RWPE2 (cell line): ENCODE measurements at places on chromosomes 7 and 10.

DNA sequence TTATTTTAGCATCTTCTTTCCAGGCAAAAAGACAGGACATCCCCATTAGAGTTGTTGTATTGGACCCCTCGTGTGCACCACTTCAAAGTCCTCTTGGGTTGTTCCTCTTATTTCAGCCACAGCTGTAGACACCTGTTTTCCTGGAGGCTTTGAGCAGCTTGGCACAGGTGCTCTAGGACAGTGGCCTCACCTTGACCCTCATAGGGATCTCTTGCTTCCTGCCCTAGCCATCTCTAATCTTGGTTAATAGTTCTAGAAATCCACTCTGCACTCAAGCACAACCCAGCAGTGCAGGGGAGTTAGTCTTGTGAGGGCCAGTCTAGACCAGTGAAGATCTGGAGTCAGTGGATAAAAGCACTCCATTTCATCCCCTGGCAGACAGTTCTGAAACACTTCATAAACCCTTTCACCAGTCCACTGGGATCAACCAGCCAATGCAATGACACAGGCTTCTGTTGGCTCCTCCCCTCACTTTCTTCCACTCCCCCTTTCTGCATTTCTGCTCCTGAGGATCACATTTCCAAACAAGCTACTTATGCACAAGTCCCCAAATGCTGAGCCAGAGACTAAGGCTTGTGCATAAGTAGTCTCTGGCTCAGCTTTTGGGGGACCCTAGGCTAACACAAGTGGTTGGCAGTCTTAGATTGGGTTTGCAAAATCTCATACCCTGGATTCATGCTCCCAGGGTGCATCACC lies 131.5 kb upstream of the LAMB4 start:
- DNase-seq, result no peak

- no peak for DNase-seq
These were observed 55.5 kb upstream of the FAM171A1 start for GRCh38 chr10:15426558-15426957.

DNA sequence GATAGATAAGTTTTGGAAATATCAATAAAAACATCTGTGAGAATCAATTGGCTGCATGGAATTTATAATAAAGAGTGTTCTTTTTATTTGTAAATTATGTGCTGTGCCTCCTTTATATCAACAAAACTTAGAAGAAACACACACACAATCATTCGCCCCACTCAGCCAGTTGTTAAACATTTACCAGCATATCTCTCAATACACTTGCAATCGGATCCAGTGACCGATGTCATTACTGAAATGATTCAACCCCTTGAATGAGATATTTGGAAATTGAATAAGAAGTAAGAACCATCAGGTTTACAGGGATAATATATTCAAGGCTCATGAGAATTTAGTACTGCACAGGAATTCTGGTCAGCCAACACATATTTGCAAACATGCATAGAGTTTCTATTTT lies 35.6 kb downstream of the TAF3 start:
- DNase-seq, result no peak

DNA sequence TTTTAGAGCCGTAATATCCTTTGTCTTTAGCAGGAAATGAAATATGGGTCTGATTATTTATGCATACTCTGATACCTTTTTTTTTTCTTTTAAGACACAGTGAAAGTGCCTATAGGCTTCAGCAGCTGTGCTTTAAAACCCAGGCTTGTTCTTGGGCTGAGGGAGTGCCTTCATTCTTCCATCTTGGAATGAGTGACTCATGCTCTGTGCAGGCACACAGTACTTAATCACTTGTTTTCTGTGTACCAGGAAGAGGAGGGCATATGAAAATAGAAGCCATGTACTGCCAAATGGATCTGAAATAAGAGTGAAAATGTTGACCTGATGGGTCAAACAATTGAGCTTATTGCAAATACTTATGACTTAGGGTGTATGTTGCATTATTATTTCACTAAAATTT lies 12.0 kb downstream of the INPP5F start:
- no peak for DNase-seq

DNA sequence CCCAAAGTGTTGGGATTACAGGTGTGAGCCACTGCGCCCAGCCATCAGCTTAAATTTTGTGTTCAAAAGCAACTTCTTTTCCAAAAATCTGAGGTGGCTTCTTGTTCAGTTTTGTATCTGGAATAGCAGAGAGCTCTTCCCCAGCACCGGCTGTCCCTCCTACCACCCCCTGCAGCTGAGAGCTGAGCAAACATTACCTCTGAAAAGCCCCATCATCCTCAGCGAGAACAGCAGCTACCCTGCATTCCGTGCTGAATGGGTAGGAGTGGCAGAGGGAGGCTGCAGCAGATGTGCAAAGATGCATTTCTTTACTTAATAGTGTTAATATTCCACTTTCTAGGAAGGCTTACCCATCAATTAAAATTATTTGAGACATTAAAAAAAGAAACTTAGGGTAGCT lies 31.8 kb downstream of the CCM2 start:
- no peak for DNase-seq

- DNase-seq, result no peak
These were observed 273.7 kb downstream of the CCDC3 start for GRCh38 chr10:12727832-12728215.

DNA sequence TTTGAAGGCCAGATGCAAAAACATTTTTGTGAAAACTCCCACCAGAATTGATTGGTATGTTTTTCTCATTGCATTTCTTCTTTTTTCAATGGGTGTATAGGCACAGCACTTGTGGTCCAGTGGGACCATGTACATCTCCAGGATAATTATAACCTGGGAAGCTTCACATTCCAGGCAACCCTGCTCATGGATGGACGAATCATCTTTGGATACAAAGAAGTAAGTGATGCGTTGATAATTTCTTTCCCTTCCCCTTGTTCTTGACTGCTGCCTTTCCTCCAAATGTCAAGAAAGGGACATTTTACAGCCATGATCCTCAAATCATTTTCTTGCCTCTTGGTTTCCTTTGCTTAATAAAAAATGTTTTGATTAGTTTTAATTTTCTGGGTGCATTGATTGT lies 331.5 kb downstream of the PLXDC2 start:
- DNase-seq, result no peak

- no peak for DNase-seq
These were observed 1.6 kb upstream of the DNAJB6 start for GRCh38 chr7:157335236-157335635.

DNA sequence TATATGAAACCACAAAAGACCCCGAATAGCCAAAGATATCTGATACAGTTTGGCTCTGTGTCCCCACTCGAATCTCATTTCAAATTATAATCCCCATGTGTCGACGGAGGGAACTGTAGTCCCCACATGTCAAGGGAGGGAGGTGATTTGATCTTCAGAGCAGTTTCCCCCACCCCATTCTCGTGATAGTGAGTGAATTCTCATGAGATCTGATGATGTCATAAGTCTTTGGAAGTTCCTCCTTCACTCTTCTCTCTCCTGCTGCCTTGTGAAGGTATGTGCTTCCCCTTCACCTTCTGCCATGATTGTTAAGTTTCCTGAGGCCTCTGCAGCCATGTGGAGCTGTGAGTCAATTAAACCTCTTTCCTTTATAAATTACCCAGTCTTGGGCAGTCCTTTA lies 13.0 kb downstream of the ELAPOR2 start:
- DNase-seq, result no peak

GRCh38 chr10:11113156-11113555 lies 95.5 kb downstream of the CELF2 start:
- no peak for DNase-seq

DNA sequence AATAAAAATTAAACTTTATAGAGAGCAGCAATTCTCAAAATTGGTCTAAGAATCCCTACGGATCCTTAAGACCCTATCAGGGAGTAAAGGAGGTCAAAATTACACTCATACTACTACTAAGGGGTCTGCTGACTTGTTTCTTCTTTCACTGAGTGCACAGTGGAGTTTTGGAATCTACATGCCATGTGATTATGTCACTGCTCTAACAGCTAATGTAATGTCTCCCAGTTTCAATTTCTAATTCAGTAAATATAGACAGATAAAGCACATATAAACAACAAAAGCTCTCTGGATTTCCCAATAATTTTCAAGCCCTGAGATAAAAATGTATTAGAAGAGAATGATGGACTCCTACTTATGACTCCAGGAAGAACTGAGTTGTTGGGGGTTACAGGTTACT lies 74.6 kb downstream of the WAPL start:
- no peak for DNase-seq

GRCh38 chr10:99782447-99783286 lies at the start of gene ABCC2:
ABCC2 (plus strand) TSS chr10:99782640; CDS start chr10:99782845, 205 bp downstream.
- no peak for DNase-seq

DNA sequence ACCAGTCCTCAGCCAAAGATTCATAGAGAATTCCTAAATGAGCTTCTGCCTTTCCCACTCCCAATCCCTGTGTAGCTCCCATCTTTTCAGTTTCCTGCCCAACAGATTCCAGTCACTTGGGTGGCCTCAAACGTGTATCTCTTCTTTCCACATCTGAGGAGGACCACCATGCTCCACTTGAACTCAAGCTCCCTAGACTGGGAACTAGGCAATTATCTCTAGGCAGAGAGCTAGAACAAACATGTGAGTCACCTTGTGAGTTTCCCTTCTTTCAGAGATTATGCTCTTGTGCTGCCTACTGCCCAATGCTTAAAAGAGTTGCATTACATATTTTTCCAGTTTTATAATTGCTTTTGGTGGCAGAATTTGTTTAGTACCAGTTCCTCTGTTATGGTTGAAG lies 178.0 kb downstream of the MDFIC start:
- DNase-seq, result no peak

GRCh38 chr10:105075031-105075430 lies 433.9 kb downstream of the SORCS3 start:
- no peak for DNase-seq

DNA sequence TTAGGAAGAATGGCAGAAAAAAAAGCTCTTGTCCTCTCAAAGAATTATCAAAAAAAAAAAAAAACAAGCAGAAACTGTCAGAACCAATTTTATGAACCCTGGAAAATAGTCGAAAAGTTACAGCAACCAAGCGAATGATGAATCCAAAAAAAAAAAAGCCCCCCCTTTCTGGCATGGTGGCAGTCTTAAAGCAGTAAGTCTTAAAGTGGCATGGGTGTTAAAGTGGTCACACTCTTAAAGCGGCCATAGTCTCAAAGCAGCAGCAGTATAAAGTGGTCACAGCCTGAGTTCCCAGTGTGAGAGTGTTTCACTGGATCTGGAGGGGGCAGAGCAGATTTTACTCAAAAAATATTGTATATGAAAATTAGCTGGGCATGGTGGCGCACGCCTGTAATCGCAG lies 96.8 kb upstream of the RAB18 start:
- no peak for DNase-seq

DNA sequence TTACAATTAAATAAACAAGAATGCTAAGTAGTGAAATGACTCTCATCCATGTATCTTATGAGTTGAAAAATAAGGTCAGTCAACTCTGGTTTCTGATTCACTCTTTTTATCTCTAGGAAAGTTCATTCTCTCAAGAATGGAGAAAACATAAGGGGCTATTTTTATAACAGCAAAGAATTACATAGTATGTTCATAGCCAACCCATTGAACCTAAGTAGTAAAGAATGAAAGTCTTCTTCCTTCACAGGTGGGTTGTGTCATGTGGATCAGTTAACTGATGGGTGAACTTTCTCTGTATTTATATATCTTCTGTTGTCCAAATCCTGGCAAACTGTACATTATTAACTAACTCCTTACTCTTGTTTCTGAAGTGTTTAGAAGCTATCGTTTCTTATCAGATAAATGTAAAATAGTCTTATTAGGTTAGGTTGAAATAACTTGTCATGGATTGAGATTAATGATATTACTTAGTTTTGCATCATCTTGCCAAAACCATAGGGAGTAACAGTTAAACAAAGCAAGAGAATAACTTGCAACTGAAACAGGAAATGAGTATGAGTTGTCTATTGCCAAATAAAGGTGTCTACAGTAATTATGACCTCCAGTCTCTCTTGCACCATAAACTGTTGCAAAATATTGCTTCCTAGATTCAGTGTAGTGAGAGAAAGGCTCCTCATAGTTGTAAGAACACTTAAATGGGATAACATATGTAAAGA lies 86.8 kb downstream of the ANKRD7 start:
- no peak for DNase-seq

DNA sequence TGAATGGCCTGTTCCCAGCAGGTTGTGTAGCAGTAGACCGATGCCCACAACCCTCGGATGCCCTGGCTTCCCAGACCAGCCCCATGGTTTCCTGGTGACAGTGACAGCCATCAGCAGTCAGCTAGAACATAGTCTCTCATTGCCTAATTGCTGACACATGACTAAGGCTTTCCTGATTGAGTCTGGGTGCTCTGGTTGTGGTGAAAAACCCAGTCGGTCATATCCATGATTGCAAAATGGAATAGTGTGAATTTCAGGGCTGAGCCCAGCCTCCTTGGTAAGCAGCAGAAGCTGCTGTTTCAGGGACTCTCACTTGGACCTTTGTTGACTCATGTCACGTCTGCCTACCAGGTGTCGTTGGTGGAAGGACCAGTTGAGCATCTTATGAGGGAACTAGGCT lies 36.6 kb downstream of the POR start:
- no peak for DNase-seq

DNA sequence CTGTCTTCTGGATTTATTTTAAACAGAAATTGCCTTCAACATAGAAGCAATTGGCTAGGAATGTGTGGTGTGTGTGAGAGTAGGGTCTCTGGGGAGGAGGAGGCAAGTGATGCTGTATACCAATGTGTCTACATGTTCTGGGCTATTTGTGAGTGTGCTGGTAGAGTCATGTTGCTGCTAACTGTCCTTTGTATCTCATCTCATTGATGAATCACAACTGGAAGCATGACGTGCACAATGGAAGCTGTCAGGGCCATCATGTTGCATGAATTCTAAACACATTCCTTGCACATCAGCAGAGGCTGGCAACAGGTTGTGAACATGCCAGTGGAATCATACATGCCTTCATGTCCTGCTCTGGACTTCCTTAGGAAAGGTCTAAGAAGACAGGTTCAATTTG lies 199.7 kb downstream of the BMPER start:
- no peak for DNase-seq

DNA sequence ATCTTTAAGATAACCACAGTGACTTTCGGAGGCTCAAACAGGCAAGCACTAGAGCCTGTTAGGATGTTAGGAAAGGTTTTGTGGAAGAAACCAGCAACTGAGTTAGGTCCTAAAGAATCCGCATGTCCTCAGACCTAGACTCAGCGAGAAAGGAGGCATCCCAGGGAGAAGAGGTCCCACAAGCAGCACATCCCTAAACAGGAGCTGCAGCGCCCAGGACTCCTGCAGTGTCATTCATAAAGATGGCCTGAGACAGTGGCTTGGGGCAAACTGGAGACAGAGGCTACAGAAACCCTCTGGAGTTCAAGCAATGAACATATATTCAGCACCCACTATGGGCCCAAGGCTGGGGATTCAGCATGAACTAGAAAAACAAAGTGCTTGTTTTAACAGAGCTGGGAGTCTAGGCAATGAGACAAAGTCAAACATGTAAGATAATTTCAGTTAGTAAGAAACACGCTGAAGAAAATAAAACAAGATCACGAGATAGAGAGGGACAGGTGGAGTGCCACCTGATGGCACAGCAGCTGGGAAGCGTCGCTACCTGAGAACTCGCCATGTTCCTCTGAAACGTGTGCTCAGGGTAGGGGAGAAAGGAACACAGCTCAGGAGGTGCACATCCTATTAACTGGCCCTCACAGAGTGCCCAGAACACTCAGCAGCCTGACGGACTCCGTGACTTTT lies 48.1 kb downstream of the PARD3 start:
- no peak for DNase-seq

- DNase-seq, result no peak
These were observed 276.5 kb downstream of the MAGI2 start for GRCh38 chr7:79176859-79177477.

- no peak for DNase-seq
These were observed 303.4 kb downstream of the GFRA1 start for GRCh38 chr10:115969591-115969990.

GRCh38 chr10:32189400-32190084 lies 133.3 kb upstream of the KIF5B start:
- DNase-seq, result no peak

- no peak for DNase-seq
These were observed 31.3 kb downstream of the AGAP3 start for GRCh38 chr7:151117565-151117964.
